HuH-7 (cell line): ENCODE measurements at places on chromosomes 2 and 18.

GRCh38 chr2:169010633-169011460, 20.3 kb downstream of the ABCB11 start:
- DNase-seq = no peak

DNA sequence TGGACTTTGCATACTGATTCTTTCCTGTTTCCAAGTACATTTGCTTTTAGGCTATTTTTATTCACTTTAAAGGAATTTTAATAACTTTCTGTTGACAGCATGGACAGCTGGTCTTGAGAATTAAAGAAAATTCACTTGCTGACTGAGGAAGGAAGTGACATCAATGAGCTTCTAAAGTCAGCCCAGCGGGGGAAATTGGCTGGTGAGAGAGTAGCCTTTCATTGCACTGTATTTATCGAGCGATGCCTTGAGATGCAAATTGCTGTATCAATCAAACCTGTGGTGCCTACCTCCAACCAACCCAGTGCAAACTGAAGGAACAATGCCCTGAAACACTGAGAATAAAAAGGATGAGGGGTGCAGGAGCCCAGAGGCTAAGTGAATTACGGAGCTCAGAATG, 91.4 kb upstream of the AQP4 start:
- DNase-seq = no peak

DNA sequence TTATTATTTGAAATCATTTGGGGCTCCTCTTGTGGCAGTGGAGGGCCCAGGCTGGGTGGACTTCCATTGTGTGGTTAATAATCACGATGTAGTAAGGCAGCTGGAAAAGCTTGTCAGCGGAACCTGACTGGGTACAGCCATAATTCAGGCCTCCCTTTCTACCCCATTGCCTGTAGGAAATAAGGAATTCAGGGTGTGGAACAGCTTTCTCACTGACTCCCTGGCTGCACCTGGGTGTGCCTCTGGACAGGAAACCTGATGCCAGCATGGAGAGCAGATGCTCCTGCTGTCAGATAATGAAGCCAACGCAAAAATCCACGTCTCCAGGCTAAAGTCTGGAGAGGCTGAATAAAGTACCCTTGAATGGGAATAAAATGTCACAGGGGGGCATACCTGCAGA, 44.2 kb downstream of the LYPD6B start:
- no peak for DNase-seq

DNA sequence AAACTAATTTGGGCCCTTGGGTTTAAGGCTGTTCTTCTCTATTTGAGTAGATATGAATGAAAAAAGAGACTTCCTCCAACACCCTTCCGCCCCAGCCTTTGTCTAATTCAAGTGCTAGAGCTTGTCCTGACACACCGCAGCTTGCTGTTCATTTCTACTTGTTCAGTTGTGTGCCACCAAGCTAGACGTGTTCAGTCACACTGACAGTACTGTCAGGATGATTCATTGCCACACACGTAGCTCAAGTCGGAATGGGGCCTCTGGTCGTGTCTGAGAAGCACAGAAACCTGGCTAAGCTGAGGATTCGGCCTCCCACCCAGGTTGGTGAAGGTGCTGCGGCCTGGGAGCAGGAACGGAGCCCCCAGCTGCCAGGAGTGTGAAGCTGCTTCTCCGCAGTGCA, 45.6 kb upstream of the INHBB start:
- DNase-seq = no peak

GRCh38 chr2:217220228-217221013, 360.6 kb upstream of the TNP1 start:
- DNase-seq = no peak

DNA sequence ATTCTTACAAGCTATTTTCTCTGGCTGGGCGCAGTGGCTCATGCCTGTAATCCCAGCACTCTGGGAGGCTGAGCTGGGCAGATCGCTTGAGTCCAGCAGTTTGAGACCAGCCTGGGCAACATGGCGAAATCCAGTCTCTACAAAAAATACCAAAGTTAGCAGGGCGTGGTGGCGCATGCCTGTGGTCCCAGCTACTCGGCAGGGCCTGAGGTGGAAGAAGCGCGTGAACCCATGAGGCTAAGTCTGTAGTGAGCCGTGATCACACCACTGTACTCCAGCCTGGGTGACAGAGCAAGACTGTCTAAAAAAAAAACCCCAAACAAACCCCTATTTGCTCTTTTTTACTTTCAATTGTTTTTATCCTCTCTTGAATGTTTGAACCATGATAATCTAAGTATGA, 37.0 kb downstream of the PPP4R1 start:
- DNase-seq = no peak

DNA sequence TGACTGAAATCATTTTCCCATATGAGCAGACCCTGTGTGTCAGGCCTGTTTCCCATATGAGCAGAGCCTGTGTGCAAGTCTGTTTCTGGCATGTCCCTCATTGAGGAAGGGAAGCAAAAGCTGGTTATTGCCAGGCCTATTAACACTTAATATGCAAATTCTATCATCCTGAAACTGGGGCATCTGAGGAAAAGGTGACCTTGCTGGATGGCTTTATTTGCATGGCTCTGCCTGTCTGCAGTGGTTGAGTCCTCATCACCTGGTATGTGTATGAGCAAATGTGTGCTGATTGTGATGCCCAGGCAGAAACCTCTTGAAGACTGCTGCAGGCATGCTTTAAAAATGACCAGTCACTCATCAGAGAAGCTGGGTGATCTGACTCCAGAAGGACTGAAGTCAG, 31.2 kb downstream of the EIF4E2 start:
- no peak for DNase-seq

DNA sequence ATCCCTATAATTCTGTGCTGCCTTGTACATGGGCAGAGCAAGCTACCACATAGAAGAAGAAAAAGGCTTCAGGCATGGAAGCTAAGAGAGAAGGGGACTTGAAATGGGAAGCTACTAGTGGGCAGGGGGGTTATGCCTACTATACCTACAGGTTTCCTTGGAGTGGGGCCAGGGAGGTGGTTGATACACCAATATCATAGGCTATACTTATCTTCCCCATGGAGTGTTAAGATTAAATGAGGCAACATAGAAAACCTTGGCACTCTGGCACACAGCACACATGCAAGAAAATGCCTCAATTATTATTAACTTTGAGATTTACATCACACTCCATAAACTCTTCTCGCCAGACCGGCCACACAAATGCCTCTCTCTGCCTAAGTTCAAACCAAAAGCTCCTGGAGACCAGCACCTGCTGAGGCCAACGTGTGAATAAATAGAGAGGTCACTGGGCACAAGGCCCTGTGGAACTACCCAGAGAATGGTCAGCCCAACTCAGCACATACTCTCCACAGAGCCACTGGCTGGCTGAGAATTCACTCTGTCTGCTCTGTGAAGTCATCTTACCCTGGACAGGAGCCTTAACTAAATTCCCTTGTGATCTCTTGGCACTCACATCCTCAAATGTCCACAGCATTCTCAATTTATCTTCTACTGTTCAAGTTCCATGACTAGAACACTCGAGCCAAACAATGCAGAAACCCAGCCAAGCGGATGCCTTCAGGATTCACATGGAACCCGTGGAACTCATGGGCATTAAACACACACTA, 498.7 kb downstream of the BCL11A start:
- DNase-seq = no peak

GRCh38 chr2:233793465-233794127, 15.5 kb downstream of the MROH2A start:
- DNase-seq = no peak
